ENCODE measurements at places on chromosomes 6 and 20.
A peak's percentile ranks its signal among the peaks of the same experiment; 100 is the strongest.

GRCh38 chr20:3651204-3651962 lies 11.8 kb downstream of the GFRA4 start:
- no peak for DNase-seq

DNA sequence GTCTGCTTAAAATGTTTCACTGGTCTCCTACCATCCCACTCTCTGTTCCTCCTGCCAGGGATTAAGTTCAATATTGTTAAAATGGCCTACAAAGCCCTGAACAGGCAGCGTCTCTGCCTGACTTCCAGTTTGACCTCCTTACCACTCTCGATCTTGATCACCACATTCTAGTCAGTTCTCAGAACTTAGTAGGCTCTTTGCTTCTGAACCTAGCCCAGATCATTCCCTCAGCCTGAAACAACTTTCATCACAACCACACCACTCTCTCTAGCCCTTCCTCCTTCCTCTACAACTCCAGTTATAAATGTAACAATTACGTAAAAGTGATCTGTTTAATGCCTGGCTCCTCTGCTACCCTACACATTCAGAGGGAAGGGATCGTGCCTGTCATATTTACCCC lies 53.3 kb downstream of the ATG5 start:
- DNase-seq = no peak

DNA sequence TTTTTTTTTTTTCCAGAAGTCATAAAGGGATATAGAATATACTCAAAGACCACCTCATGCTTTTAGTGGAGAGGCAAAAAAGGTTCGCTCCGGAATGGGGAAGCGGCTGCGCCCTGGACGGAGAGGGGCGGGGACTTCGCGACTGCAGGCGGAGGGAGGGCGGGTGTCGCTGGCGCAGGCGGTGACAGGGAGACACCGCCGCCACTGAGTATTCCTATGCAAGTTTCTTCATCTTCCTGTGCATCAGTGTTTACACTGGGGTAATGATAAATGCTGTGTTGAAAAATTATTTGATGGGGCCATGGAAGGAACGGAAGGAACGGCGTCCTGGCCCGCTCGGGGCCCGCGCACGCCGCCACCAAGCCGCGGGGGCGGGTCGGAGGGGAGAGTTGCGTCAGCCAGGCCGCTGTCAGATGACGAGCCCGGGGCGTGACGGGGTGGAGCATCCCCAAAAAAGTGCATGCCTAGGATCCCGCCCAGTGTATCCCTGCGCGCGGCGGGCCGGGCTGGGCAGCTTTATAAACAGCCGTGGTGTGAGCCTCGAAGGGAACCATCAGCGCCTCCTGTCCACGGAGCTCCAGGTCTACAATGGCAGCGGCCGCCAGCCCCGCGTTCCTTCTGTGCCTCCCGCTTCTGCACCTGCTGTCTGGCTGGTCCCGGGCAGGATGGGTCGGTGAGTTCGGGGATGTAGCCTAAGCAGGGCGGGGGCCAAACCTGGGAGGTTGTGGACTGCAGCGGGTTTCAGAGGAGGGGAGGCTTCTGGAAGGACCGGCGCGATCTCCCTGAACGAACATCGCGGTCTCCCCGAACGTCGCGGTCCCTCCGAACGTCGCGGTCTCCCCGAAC lies at the start of gene ULBP1:
Gene ULBP1 (plus strand): TSS at position 482 of the 846 bp plus-strand sequence. CDS start 107 bp downstream, at position 589.
- DNase-seq = peak; percentile 88

DNA sequence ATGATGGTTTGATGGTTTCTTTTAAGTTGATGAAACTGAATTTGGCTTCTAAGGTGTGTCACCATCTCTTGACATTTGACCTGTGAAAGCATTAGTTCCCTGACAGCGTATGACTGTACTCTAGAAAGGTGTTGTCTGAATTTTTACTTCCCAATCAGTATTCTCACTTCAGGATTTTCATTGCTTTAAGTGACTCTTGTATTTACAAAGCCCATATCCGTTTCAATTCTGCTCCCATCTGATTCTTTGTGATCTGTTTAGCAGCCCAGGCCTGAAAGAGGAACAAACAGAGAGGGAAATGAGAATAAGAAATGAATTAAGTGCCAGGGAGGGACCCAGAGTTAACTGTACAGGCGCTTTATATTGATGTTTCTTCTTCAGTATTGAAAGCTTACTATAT lies 73.7 kb downstream of the FARS2 start:
- no peak for DNase-seq

DNA sequence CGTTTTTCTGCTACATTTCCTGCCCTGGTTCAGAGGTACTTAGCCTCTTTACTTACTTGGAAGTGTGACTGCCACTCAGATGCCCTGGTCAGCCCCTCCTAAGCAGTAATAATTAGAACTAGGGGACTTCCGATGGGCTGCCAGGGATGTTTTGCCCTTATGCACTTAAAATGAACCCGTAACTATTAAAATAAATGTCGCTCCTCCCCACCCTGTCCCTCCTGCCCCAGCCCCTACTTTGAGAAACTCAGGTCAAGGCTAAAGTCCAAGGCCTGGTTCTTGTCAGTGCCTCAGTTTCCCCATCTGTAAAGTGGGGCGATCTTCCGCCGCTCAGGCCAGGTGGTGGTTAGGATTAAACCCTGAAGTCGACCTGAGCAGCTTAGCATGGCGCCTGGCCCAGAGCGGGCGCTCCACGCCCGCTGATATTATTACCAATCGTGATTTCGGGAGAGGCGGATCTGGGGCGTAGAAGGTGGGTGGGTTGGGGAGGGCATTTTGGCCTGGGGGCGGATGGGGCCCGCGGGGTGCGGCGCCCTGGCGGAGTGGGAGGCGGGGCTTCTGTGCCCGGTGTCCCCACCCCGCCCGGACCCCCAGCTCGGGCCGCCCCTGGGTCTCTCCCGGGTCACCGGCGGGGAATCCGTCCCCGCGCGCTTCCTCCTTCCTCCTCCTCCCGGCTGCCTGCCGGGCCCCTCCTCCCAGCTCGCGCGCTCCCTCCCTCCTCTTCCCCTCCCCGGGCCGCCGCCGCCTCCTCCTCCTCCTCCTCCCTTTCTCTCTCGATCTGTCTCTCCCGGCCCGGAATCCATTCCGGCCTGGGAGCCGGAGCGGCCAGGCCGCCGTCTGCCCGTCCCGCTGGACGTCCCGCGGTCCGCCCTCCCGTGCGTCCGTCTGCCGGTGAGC lies at the start of gene SRC:
Gene SRC (plus strand): TSS at position 802 of the 897 bp plus-strand sequence. CDS start 38,014 bp downstream, outside the sequence.
- DNase-seq = peak; percentile 93

DNA sequence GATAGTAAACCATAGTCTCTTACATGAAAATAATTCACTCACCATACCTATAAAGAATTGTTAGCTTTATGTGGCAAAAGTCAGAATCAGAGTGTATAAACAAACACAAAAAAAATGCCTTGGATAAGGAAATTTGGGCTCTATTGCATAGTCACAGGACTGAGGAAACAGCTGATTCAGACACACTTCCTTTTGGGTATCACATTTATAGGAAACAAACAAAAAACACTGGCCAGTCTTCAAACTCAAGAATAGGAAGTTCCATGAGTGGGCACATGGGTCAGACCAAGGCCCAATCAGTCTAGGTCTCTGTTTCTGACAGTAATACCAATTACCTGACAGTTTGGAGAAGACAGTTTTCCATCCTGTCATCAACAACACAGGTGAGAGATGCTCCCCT lies 8.0 kb downstream of the SLC18B1 start:
- DNase-seq = no peak

- peak; percentile 70 for DNase-seq
Observed at GRCh38 chr6:143410859-143411270, 39.6 kb downstream of the ADAT2 start.

DNA sequence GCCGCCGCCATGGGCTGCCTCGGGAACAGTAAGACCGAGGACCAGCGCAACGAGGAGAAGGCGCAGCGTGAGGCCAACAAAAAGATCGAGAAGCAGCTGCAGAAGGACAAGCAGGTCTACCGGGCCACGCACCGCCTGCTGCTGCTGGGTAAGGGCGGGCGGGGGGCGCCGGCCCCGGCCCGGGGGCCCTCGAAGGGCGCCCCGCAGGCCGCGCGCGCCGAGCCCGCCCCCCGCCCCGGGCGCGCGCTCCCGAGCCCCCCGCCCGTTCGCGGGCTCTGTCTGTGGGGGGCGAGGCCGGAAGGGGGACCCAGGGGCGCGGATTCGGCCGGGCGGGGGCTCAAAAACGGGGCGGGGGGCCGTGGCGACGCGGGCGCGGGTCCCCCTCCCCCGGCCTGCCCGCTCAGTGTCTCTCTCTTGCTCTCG lies 39.2 kb downstream of the GNAS start:
- no peak for DNase-seq

GRCh38 chr6:144574796-144575195 lies 289.7 kb downstream of the UTRN start:
- no peak for DNase-seq

DNA sequence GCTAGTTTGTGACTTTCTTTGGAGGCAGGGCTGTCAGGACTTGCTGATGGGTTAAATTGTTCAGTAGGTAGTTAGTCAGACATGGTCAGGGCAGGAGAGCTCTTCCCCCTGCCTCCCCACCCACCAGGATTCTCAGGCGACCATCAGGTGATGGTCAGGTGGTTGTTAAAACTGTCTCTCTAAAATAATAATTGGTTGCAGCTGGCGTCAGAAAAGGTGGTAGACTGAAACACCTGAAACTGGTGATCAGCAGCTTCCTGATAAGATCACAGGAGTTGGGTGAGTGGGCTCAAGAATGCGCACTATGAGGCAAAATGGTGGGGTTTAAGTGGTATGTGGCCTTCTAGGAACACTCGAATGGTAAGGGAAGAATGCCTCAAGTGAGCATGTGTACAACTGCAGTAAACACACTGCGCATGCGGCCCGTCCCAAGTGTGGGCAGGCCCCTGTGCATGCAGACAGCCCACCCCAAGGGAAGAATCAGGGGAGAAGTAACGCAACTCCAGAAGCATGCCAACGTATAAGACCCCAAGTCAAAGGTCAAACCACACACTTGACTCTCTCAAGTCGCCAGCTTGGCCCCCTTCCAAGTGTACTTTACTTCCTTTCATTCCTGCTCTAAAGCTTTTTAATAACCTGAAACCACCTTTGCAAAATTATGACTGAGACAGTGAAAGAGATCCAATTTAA lies 7.9 kb upstream of the BLCAP start:
- DNase-seq = no peak

DNA sequence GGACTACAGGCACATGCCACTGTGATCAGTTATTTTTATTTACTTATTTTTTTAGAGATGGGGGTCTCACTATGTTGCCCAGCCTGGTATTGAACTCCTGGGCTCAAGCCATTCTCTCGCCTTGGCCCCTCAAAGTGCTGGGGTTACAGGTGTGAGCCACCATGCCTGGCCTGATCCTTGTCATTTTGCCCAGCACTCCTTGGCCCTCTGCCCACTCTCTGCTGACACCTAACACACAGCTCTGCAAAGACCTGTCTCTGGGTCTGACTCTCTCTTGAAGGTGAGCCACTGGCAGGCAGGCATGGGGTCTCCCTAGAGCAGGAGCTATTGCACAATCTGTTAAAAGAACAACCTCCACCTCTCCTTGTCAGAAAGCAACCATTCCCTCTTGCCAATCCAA lies 155.6 kb downstream of the ZFP64 start:
- no peak for DNase-seq

DNA sequence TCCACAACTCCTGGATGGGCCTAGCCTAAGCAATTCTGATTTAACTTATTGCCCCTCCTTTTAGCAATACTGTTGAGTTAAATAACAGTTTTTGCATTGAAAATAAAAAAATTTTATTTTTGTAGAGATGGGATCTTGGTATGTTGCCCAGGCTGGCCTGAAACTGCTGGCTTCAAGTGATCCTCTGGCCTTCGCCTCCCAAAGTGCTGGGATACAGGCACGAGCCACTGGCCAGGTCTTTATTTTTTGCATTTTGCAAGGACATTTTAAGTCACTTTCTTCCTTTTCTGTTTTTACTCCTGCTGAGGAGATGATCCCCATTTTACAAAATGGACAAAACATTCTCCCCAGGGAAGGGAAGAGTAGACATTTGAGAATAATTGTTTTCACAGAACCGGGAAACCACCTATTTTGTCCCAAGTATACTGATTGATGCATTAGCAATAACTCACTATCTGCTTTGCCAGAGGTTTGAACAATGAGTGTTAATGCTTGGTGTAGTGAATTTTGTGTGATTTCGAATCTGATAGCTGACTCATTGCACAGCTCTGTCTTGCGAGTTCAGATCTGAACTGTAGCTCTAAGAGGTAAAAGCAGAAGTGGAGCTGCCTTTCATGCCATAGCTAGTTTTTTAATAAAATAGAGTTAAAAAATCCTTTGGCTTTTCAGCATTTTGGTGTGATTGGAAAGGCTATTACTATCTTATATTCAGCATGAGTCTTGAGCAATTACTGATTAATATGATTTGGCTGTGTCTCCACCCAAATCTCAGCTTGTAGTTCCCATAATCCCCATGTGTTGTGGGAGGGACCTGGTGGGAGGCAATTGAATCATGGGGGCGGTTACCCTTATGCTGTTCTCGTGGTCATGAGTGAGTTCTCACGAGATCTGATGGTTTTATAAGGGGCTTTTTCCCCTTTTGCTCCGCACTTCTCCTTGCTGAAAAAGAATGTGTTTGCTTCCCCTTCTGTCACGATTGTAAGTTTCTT lies 20.9 kb downstream of the IGF2R start:
- no peak for DNase-seq

DNA sequence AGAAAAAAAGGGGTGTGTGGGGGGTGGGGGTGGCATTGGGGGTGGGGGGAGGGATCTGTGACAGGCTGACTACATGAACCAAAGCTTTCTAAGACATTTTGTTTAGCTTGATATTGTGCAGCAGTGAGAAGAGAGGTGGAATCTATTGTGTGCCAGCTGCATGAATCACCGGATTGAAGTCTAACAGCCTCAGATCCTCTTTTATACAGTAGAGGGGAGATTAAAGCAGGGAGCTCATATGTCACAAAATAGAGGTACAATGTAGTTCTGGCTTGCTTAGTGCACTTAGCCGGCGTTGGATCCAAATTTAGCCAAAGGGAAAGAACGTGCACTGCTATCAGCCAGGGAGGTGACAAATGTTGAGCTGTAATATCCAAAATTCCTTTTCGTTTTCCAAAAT lies 404.2 kb upstream of the CITED2 start:
- DNase-seq = peak; percentile 20

DNA sequence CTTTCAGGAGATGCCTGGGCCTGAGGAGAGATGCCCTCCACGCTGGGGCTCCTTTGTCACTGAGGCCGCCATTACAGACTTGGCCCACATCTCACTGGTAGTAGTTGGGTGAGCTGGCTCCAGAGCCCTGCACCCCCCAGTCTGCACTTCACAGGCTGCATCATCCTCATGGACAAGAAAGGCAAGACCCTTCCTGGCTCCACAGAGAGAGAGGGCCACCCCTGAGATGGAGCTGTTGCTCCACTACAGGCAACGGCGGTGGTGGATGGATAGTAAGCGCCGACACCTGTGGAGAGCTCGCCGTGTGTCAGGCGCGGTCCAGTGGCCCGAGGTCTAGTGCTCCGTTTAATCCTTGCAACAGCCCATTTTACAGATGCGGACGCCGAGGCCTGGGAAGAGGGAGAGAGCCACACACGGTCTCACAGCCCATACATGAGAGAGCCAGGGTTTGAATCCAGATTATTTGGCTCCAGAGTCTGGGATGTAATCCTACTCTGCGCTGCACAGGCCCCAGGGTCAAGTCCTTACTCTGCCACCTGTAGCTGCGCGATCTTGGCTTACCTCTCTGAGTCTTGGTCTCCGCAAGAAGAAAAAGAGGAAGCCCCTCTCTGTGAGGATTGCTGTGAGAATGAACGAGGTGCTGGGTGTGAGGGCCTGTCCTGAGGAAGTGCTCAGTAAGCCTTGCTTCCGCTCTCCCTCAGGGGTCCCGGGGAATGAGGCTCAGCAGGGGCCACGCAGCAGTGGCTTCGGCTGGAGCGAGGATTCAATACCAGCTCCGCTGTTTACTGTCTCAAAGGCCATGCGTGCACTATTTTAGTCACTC lies 34.5 kb downstream of the SPDEF start:
- DNase-seq = no peak

GRCh38 chr6:142380626-142381025 lies 78.8 kb downstream of the ADGRG6 start:
- DNase-seq = no peak

All from RWPE1 (cell line).